Stimulated activated CD8-positive, alpha-beta memory T cell treated with anti-CD3 and anti-CD28 coated beads, Interleukin-4, amount 100 ng/mL, for 4 hours (primary cell): ENCODE measurements at places on chromosomes 16 and 17.

DNA sequence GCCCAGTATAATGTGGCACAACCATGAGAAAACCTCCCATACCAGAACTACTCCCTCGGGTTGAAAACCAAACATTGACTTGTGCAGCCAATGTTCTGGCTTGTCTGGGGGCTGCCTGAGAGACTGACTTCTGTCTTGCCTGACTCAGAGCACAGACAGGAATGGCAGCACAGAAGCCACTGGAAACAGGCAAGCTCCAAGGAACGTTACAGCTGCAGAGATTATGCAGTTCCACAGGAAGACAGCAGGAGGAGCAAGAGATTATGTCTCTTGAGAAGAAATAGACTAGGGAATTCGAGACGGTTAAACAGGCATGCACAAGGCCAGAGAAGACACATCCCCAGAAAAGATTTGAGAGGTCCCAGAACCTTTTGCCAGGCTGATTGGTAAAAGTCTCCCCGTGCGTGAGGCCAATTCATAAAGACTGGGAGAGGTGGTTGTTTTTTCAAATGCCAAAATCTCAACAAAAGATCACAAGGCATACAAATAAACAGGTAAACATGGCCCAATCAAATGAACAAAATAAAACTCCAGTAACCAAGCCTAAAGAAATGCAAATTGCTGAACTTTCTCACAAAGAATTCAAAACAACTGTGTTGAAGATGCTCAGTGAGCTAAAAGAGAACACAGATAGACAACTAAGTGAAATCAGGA, 90.6 kb upstream of the CDH5 start:
- DNase-seq: no peak

GRCh38 chr17:72426948-72427760, 306.3 kb downstream of the SOX9 start:
- DNase-seq: no peak

GRCh38 chr17:46831573-46832330, 13.3 kb upstream of the WNT3 start:
- DNase-seq: no peak

- DNase-seq: no peak
Measured at GRCh38 chr16:66376577-66377305, 10.2 kb downstream of the CDH5 start.

GRCh38 chr17:1089915-1090314, 89.9 kb downstream of the ABR start:
- DNase-seq: no peak

GRCh38 chr16:31181102-31181830, 1.3 kb downstream of the FUS start:
- DNase-seq: no peak

DNA sequence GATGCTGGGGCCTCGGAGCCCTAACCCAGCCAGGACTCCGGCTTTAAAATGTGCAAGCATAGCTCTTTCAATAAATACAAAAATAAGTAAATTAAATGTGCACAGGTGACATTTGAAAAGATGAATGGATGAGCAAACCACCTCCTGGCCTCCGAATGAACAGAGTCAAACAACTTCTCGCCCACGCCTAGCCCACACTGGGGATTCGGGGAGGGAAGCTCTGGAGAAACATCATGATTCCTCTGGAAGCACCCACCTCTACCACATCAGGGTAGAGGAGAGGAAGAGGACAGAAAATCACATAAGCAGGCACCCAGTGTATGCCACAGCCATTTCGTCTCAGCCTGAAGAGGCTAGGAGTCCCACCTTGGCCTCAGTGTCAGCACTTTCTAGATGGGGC, 105.8 kb downstream of the SDK2 start:
- DNase-seq: no peak

- peak; percentile 51 for DNase-seq
Measured at GRCh38 chr16:66604376-66605176, at the start of gene CMTM3. CMTM3 (plus strand) TSS chr16:66604704; CDS start chr16:66604806, 102 bp downstream.
